Cerebellar cortex (tissue), 1 donor: ENCODE measurements at places on chromosomes 3 and 15.

DNA sequence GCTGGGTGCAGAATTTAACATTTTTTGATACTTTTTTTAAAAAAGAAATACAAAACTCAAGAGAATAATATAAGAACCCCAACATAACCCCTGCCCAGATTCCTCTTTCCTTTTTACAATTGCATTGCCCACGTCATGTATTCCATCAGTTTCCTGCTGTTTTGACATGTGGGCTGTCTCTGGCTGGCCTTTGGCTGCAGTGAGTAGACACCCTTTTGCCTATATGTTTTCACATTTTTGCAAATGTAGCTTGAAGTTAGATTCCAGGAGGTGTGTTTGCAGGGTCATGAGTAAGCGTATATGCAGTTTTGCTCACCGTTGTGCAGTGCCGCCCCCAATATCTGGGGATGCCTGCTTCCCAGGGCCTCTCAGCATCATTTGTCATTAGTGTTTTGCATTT, 28.0 kb upstream of the ATP10A start:
- DNase-seq: no peak

- DNase-seq: no peak
Measured at GRCh38 chr3:171895900-171896299, 52.8 kb downstream of the TMEM212 start.

DNA sequence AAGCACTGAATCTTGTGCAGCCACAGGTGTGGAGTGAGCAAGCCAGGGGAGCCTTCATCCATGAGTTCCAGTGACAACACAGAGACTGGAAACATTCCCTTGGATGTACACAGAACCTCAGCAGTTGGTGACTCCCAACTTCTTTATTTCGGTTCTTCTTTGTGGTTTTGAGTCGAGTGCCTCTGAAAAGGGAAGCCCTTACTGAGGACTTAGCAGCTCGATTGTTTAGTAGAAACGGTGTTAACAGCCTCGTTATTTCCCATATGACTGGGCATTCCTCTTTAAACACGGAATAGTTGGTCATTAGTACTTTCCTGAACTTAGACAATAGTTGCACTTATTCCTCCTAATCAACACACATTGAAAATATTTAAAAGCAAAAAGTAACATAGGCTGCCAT, 7.7 kb downstream of the SLCO3A1 start:
- DNase-seq: no peak

DNA sequence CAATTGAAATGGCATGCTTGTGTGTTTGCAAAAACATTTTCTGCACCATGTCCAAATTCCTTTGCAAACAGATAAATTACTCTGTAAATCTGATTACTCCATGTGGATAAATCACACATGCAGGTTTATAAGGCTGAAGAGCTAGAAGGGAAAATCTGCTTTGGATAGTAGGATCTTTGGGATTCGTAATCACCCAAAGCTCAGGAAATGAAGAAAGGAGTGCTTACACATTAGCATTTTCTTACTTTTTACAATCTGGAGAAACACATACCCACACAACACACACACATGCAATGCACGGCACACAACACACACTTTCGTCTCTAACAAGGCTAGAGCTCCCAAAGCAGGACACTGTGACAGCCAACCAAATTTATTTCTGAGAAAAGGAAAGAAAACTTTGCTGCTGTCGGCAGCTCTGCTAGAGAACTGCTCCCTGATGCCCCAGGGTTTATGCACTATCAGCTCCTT, 2.1 kb downstream of the LSAMP start:
- DNase-seq: peak; percentile 72

DNA sequence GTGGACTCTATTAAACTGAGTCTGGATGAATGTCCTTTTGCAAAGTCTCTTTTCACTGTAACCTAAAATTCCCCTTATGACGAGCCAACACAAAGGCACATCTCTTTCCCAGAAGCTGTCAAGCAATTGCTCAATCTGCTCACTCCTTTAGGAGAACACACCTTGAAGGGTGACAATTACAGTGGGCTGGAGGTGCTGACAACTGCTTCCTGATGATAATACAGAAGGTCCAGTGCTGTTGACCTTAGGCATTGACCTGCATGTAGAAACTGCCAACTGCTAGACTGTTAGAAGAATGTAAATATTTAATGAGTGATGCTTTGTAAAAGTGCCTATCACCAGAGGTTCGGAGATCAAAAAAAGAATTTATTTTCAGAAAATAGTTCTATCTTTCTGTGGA, 757.7 kb downstream of the GRM7 start:
- DNase-seq: no peak

DNA sequence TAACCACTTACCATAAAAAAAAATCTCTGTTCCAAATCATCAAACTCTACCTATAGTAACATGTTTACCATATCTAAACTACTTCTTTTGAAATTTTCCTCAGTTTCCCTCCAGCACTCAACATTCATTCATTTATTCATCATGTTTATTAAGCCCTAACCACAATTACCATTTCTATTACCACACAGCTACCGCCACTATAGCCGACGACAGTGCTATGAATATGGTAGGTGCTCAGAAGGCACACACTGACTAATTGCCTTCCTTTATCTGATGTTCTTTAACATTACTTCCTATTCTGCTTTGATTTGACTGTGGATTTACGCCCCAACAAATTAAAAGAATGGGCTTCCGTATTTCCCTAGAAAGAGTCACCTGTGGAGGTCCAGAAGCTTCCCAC, 43.9 kb downstream of the GUCA1C start:
- DNase-seq: no peak

DNA sequence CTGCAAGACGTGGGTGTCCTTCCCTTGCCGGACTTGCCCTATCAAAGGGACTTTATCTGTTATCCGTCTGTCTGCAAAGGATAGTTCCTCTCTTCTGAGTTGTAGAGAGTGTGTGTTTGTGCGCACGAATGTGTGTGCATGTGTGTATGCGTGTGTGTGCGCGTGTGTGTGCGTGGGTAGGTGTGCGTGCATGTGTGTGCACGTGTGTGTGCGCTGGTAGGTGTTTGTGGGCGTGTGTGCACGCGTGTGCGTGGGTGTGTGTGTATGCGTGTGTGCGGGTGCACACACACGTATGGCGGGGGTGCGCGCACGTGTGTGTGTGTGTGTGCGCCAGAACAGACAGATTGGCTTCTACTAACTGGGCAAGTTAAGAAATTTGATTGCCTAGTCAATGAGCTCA, 4.1 kb upstream of the BMF start:
- no peak for DNase-seq
